ENCODE measurements at places on chromosomes 2 and 18.

DNA sequence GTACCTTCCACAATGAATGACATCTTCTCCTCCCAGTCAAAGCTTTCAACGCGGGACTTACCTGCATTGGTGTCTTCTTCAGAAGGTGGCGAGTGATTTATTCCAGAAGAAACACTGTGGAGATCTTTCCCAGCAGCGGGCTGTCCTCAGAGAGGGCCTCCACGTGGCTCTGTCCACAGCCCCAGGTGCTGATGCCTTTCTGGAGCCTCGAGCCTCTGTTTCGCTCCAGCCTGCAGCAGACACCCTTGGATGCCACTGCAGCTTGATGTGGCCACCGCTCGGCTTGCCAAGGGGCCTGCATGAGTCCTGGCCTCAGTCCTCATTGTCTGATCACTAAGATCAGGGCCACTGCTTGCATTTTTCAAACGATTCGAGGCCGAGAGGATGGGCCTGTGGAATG lies 46.6 kb upstream of the GALR1 start:
- DNase-seq, result no peak

- no peak for DNase-seq
Observed at GRCh38 chr2:21282515-21282898, 158.7 kb downstream of the TDRD15 start.

DNA sequence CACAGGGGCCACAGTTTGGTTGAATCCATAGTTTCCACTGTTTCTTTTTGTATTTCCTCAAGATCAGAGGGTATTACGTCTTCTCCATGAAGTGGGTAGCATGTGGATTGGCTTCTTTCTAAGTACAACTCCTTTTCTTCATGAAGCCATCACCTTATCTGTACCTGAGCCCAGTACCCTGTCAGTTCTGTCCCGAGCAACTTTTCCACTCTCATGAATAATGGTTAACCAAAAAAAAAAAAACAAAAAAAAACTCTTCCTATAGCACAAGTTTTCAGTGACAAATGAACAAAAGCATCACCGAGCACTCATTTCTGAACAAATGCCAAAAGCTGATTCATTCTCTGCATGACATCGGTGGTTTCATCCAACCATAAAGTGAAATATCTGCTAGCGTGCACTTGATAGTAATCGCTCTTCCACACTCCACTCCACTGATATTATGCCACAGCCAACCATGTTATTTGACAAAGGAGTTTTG lies 53.0 kb upstream of the CCDC150 start:
- no peak for DNase-seq

- DNase-seq, result no peak
Observed at GRCh38 chr2:86238354-86238753, 39.1 kb downstream of the MRPL35 start.

DNA sequence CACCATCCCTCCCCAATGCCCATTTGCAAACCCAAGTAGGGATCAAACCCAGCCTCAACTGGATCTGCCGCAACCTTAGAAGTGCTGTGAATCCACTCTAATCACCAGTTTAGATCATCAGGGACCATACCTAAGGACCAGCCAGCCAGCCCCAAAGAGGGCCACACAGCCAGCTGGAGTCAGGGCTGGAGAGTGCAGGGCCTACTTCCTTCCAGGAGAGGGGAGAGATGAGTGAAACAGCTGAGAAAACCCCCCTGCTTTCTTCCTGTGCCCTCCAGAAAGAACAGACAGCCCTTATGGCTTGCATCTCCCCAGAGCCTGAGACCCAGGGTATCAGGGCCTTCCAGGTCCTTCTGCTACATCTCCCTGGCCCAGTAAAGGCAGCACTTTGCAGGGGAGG lies 25.8 kb downstream of the YPEL5 start:
- DNase-seq, result no peak

- no peak for DNase-seq
Observed at GRCh38 chr2:227511239-227511930, 39.4 kb downstream of the AGFG1 start.

GRCh38 chr2:203340791-203341487 lies 12.7 kb downstream of the ABI2 start:
- DNase-seq, result no peak

- DNase-seq, result no peak
Observed at GRCh38 chr2:113133704-113134598, 6.6 kb downstream of the IL1RN start.

- no peak for DNase-seq
Observed at GRCh38 chr18:47777626-47778025, 152.8 kb downstream of the SMAD2 start.

GRCh38 chr18:23194155-23194996 lies 59.1 kb downstream of the CABLES1 start:
- no peak for DNase-seq

DNA sequence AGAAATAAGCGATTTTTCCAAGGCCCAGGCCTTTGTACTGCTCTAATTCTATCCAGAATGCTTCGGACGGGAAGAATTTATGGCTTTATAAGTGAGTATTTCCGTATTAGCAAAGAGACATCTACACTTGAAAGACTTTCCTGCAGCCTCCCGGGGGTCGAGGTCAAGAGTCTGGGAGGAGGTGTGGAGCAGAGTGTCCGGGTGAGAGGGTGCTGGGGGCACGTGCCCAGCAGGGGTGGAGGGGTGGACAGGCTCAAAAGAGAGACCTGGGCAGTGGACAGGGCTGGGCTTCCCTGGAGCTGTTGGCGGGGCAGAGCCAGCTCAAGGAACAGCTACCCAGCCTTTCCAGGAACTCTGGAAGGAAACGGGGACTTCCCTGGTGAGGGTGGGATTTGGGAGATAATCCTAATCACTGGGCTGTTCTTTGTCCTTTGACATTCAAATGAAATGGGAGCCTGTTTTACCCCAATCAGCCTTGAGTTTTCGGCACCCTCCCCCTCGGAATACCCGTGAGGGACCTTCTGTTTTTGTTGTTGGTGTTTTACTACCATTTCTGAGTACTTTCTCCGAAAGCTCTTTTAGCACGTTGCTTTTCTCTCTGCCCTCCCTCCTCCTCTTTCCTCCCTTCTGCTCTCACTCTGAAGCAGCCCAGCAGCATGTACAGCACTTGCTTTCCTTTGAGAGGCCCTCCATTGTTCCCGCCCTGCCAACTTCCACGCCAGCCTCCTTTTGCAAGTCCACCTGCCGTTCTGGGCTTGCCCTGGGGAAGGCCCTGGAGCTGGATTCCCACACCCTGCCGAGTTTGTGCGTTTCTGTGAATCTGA lies 164.7 kb downstream of the AGAP1 start:
- no peak for DNase-seq

- DNase-seq, result no peak
Observed at GRCh38 chr18:64164883-64165282, 16.0 kb upstream of the LINC00305 start.

DNA sequence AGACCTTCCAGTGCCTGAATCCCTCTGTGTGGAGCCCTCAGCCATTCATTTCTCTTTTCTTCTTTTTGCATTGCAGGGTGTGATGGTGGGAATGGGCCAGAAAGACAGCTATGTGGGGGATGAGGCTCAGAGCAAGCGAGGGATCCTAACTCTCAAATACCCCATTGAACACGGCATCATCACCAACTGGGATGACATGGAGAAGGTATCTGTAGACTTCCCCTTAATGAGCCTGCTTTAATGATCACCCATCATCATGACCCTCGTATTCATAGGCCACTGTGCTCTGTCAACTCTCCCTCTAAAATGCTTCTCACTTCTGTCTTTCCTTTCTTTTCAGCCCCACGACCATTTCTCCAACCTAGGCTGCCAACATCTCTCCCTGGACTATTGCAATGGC lies 9.5 kb downstream of the ACTG2 start:
- no peak for DNase-seq

GRCh38 chr2:180999274-180999964 lies 19.0 kb downstream of the UBE2E3 start:
- no peak for DNase-seq

DNA sequence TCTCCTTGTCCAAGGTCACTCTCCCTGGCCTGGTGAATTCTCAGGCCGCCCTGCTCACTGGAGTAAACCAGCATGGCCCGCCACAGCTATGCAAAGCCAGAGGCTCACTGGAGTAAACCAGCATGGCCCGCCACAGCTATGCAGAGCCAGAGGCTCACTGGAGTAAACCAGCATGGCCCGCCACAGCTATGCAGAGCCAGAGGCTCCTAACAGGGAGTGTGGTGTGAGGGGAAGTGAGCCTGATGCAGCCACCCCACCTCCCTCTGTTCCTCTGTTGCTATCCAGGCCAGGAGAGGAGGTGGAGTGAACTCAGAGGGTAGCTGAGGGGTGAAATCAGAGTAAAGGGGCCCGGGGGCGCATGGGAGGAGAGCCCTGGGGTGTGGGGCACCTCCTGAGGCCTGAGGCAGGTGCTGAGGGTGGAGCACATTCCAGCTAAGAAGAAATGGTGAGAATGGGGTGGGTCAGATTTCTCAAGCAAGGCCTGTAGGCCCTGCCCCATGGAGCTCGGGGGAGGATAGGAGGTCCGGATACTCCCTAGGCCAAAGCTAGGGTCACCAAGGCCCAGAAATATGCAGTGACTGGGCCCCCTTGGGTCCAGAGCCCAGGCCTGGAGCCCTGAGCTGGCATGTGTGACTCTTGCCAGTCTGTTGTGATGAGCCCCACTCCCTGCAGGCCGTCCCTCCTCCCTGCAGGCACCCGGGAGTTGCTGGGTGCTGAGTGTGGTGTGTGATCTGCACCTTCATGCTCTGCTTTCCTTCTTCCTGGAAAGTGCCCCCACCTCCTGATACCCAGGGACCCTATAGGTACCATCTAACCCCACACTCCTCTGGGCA lies 1.5 kb downstream of the ATP6V1B1 start:
- no peak for DNase-seq

DNA sequence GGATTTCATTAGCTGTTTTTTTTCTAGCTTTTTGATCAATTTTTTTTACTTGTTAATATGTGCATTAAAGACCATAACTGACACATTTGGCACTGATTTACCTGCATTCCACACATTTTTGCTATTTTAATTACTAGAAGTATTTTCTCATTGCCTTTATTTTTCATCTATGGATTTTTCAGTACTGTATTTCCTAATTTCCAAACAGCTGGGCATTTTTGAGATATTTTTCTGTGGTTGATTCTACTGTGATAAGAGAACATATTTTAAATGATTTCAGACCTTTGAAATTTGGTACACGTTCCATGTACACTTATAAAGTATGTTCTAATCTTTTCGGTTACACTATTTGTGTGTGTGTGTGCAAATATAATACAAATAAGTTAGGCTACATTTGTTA lies 135.3 kb downstream of the PARD3B start:
- no peak for DNase-seq

DNA sequence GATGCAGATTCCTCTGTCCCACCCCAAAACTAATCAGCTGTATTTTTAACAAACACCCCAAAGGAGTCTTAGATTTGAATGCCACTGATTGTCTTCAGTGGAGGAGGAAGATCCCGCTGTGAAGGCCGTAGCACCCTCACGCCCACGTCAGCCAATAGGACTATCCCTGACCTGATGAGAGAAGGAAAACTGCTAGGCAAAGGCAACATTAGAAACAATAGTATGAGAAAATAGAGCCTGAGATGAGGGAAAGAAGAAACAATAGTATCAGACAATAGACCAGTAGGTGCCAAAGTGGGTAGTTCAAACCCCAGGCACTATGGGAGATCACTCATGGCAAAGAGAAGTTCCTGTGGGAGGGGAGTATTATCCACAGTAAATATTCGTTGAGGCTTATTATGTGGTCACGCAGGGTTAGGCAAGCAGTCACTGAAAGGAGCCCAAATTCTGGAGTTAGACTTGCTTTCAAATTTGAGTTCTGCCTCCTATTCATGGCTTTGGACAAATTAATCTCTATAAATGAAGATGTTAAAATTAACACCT lies 2.8 kb downstream of the PCBP1 start:
- no peak for DNase-seq

GRCh38 chr2:238107525-238108422 lies 7.6 kb downstream of the ESPNL start:
- DNase-seq, result no peak

- DNase-seq, result no peak
Observed at GRCh38 chr2:96838345-96839292, 5.2 kb downstream of the ANKRD23 start.

- no peak for DNase-seq
Observed at GRCh38 chr2:121944072-121944831, 188.8 kb downstream of the TSN start.

- no peak for DNase-seq
Observed at GRCh38 chr2:112010751-112011150, 44.3 kb upstream of the TMEM87B start.

GRCh38 chr2:240310645-240311044 lies 124.8 kb upstream of the GPC1 start:
- no peak for DNase-seq

DNA sequence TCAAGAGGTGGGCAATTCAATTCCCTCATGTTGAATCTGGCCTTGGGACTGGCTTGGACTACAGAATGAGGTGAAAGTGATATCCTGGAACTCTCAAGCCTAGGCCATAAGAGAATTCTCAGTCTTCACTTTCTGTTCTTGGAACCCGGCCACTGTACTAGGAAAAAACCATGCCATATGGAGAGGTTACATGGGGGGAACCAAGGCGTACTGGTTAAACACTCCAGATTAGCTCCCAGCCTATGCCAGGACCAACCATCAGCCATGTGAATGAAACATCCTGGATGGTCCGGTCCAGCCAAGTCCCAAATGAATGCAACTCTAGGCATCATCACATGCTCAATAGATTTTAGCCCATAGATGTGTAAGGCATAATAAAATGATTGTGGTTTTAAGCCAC lies 56.4 kb downstream of the ZNF385B start:
- no peak for DNase-seq

GRCh38 chr2:16021611-16022363 lies 81.4 kb downstream of the MYCN start:
- DNase-seq, result peak; percentile 28

DNA sequence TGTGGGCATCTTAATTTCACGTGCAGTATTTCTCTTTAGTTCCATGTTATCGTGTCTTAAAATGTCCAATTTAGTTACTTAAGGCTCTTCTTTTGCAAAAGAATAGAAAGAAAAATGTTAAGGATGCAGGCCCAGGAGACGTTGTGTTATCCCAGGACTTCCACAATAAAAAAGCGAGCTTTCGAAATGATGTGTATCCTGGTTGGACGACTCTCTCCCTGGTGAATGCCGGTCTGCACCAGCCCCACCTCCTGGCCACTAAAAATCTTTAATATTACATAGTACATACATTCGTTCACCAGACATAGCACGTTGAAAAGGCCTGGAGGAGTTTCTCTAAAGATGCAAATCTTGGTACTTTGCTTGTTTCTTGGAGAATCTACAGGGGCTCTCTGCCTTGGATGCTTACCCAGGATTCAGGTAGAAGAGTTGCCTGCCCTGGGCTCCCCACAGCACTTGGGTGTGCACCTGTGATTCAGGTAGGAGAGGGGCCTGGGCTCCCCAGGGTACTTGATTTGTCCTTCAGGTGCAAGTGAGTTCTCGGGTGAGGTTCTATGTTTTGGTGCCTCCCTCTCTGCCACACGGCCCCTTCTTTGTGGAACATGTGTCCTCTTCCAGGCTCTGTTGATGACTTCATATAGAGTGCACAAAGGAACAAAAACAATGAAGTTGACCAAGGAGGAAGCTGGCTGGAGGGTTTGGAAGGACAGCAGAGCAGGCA lies 26.6 kb downstream of the TWIST2 start:
- no peak for DNase-seq

Measured in HuH-7.5 (cell line).